ENCODE measurements at places on chromosomes 11 and 22.

GRCh38 chr11:114277637-114278341 is 18.4 kb upstream of the NNMT start:
- no peak for DNase-seq

DNA sequence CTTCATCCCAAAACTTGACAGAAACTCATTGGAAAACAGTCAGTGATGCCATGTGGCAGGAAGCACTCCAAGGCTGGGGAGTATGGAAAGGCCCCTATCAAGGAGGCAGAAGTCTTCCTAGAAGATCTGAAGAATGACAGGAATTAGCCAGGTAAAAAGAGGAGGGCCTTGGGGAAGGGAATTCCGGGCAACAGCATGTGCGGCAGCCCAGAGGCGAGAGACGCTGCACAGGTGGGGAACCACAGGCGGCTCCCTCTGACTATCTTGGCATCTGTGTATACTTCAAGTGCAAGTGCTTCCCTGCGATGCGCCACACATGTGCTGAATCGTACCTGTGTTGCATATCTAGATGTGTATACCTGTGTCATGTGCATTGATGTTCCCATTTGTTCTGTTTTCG is 12.7 kb downstream of the PDE2A start:
- no peak for DNase-seq

DNA sequence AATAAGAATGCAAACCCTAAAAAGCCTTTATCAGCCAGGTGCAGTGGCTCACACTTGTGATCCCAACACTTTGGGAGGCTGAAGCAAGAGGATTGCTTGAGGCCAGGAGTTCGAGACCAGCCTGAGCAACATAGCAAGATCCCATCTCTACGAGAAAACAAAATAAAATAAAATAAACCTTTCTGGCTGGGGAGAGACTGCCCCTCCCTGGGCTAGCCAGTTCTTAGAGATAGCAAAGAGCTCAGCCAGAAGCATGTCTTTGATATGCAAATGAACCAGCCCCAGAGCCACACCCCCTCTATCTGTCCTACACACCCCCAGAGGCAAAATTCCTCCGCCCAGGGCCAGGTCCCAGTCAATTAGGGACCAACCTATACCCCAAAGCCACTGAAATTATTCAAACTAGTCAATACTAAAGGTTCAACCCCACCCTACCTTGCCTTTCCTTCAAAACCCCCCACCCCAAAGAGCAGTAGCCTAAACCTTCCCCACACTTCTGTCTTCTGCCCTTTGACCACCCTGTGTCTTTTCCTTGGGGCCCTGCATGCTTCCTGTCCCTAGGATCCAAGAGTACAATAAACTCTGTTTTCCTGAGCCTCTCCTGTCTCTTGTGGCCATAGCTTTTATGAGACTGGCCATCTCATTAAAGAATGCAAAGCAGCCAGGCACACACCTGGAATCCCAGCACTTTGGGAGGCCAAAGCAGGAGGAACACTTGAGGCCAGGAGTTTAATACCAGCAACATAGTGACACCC is 37.3 kb upstream of the CXCR5 start:
- no peak for DNase-seq

DNA sequence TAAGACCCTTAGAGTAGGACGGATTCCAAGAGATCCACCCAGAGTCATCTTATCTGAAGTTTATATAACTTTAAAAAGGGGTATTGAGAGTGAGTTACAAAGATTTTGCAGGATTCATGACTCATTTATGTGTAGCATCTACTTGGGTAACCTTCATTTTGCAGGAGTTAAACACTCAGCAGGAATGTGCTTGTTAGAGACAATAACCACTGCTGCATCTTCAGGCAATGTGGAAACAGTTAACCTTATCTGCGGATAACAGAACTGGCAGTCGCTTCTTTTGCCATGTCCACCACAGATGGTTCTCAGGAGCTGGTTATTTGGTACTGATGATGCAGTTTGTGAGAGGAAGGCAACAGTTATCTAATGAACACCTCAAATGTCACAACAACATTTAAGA is 417.9 kb upstream of the DDI1 start:
- DNase-seq = no peak

DNA sequence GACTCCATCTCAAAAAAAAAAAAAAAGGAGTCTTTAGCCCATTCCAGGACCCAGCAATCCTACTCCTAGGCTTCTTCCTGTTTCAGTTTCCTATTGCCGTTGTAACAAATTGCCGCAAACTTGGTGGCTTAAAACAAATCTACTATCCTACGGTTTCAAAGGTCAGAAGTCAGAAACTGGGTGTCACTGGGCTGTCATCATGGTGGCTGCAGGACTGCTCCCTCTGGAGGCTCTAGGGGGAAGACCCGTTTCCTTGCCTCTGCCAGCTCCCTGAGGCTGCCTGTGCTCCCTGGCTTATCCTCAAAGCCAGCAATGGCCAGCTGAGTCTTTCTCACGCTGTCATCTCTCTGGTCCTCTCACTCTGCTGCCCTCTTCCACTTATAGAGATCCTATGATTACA is 8.7 kb upstream of the DAGLA start:
- DNase-seq = no peak

- peak; percentile 64 for DNase-seq
Measured at GRCh38 chr11:78651923-78652842, 77.5 kb upstream of the NARS2 start.

DNA sequence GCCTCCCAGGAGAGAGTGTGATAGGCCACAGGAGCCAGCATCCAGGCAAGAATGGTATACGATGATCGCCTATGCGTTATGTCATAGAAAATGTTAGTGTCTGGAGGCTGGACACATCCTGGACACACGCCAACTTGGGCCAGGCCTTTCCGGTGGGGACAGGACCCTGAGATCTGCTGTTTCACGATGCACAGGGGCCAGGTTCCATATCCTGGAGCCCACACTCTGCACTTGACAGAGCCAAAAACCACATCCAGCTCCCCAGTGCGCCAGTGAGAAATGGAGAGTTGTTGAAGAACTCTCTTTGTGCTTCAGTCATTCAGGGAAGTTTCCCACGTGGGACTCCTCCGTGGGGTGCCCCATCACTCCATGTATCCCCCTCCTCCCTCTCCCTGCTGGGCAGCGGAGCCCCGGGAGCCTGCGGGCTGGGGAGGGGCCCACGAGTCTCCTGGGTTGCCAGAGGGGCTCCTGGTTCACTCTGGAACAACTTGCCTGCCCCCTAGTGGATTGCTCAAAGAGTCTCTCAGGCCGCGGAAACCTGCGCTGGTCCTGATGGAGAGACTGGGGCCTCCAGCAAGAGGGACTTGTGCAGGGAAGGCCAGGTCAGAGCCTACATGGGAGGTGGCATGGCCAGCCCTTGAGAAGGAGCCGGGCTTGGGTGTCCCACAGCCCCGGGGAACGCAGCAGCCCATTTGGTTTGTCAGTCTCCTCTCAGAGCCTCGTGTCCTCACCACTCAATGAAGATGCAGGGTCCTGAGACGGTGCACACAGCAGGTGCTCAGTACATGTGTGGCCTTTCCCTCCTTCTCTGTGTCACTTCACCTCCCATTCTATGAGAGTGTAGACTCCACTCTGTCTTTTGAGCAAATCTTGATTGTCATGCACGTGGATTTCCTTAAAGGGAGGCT is 10.2 kb upstream of the LRRC32 start:
- peak; percentile 81 for DNase-seq

GRCh38 chr22:39984006-39984405 is 10.7 kb upstream of the FAM83F start:
- no peak for DNase-seq

DNA sequence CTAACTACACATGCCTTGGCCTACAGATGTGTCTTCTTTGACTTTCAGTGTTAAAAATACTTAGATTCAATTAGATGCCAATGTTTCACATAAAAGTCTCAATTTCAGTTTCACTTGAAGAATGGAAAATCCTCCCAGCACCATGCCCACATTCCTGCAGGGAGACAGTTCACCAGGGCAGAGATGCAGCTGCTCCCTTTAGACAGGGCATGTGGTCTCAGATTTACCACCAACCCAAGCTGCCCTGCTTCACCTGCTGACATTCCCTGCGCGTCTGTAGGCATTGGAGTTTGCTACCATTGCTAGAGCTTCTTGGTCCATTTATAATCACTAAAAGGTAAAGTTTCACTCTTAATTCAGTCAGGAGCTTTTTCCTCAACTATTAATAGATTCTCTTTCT is 113.9 kb downstream of the ARFGAP2 start:
- no peak for DNase-seq

GRCh38 chr11:65323813-65324212 is 9.1 kb downstream of the CDC42EP2 start:
- no peak for DNase-seq

GRCh38 chr11:3894128-3894731 is 38.8 kb downstream of the STIM1 start:
- DNase-seq = no peak

GRCh38 chr11:96103102-96103501 is 179.2 kb upstream of the MTMR2 start:
- no peak for DNase-seq

GRCh38 chr22:43996170-43996980 is 27.7 kb upstream of the PARVB start:
- peak; percentile 81 for DNase-seq

DNA sequence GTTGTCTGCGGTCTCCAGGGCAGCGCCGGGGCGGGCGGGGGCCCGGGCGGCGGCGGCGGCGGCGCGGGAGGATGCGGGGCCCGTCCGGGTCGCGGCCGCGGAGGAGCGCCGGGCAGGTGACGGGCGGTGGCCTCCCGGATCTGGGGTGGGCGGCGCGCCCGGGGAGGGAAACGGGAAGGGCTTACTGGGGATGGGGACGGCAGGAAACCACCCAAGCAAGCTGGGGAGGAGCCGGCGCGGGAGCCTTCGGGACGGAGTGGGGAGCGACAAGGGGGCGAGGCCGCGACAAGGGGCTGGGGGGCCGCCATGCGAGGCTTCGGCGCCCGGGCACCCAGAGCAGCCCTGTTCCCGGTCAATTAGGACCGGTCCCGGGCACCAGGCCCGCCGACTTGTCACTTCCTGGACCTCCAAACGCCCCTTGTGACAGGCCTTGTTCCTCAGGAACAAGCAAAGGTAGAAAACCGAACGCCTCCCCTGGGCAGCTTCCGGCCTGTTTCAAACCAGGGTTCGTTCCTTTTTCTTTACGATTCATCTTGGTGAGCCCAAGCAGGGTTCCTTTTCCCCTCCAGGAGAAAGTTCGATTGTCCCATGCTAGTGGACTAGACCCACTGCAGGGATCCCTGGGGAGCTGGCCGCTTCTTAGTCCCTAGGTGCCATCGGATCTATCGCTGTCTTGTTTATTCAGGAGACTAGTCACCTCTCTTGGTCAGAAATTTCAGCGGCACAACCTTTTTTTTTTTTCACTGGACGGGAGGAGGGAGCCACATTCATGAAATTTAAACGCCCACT is 492 bp downstream of the JHY start:
- peak; percentile 68 for DNase-seq

- DNase-seq = peak; percentile 77
Measured at GRCh38 chr22:40348025-40348658, 1.8 kb downstream of the ADSL start.

DNA sequence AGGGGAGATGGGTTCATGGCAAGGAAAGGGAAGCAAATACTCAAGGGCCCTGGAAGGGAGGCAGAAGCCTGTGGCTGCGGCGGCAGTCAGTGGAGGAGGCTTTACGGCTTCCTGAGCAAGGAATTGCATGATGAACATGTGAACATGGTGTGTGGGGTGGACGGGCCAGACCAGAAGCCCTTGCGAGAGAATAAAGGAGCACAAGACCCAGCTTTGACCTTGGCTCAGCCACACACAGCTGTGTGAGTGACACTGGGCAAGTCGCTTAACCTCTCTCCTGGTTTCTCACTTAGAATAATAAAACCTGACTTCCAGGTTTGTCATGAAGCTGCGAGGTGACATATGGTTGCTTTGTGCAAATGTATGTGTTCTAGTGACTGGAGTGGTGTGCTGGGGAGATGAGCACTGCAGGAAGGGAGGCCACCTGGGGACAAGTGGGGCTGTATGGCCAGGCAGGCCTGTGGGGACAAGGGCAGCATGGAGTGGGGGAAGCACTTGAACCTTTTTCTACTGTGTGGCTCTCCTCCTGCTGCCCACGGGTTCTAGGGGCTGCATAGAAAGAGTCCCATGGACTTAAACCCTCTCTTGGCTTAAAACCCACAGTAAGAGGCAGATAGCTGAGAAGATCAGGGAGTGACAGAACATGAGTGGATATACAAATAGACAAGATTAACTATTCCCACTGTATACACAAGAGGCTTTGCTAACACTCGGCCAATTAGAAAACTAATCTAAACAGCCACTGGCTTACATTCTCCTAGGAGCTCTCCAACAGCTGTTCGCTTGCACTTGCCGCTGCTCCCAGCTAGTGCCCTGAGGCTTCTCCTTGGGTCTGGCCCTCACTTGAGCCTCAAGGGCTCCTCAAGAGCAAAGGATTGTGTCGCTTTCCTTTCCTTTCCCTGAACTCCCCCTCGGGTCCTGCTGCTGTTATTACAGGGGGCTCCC is 67.3 kb upstream of the CDON start:
- DNase-seq = no peak

- no peak for DNase-seq
Measured at GRCh38 chr11:68343761-68344256, 31.4 kb downstream of the LRP5 start.

- no peak for DNase-seq
Measured at GRCh38 chr11:131533998-131534397, 163.6 kb downstream of the NTM start.

DNA sequence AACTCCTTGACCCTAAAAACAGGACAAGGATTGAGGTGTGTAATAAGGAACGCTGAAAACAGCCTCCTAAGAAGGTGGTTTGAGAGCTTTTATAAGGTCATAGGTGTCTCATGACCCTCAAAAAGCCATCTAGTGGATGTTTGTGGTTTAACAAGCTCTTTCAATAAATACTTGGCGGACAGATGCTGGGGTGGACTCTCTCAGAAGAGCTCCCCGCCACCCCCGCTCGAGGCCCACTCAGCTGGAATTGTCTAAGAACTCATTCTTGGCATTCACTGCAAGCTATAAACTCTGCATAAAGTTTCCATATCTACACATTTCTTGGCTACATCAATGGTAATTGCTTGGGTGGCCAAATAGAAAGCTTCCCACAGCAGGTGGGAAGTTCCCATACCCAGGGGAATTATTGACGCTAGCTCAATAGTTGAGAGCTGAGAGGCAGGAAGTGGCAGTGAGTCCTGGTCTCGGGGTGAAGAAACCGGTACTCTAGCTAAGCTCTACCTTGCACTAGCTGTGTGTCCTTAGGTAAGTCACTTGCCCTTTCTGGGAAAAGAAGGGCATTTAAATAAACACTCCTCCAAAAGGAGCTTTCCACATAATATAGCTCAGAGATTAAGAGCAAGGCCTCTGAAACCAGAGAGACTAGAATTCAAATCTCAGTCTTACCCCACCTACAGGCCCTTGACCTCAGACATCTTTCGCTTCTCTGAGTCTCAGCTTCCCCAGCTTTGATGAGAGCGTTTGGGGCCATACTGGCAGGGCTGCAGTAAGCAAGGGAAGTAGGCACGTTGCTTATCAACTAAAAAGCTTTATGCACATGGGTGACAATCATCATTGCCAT is 6.4 kb downstream of the MS4A15 start:
- no peak for DNase-seq

- DNase-seq = no peak
Measured at GRCh38 chr11:93842461-93842860, 8.0 kb downstream of the VSTM5 start.

All from activated T-cell treated with anti-CD3 and anti-CD28 coated beads, Interleukin-2, amount 50 U/mL, for 48 hours (primary cell).